ENCODE measurements at places on chromosomes 6 and 20. TPM values are rescaled to one million over a fixed set of nuclear protein-coding genes. Genes with fewer than 3 reads are reported as not detected.
A peak's percentile ranks its signal among the peaks of the same experiment; 100 is the strongest.

- H3K27me3 ChIP-seq = no peaks in the 10 kb centered on the region
- DNase-seq = no peak
- no peaks in the 10 kb centered on the region for H3K4me1 ChIP-seq
- H3K4me3 ChIP-seq = no peak overlapping the region
- no peaks in the 10 kb centered on the region for H3K36me3 ChIP-seq
Measured at GRCh38 chr6:12198851-12199250, 91.3 kb upstream of the EDN1 start.

- peaks cover 16% of the 10 kb centered on the region for H3K36me3 ChIP-seq
- DNase-seq = no peak
- no peak overlapping the region for H3K4me3 ChIP-seq
Measured at GRCh38 chr6:107879941-107880340, 55.8 kb upstream of the SCML4 start.

DNA sequence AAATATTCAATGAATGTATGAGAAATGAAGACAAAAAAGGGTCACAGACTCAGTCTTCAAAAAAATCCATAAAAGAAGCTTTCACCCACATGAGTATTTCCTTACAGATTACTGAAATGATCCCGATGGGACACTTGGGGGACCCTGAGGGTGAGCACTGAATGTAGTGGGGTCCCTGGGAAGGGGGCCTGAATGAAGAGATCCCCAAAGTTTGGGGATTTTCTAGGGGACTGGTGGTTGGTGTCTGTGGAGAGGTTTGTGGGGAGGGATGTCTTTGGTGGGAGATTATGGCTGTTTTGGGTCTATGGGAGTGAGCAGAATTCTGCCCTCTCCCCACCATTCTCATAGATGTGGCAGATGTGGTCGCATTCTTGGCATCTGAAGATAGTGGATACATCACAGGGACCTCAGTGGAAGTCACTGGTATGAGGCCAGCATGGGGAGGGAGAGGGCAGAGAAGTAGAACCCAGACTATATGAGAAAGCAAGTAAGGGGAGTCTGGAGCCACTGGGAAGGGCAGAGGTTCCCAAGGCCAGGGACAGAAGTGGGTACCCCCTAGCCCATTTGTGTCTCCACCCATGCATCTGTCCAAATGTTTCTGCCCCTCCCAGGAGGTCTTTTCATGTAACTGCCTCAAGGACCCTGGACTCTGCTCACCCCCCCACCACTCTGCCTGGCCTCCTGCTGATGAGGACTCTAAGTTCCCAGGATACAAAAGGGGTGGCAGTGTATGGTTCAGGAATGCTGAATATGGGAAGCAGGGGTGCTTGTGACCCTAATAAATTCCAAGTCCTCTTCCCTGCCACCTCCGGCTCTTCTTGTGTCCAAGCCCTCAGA, 1.8 kb downstream of the HSD17B8 start:
- DNase-seq = peak; percentile 47
- peaks cover 67% of the 10 kb centered on the region for H3K4me1 ChIP-seq
- peak overlapping the region; percentile 91 for H3K27ac ChIP-seq
- peak overlapping the region; percentile 85 for H3K4me3 ChIP-seq
- H3K27me3 ChIP-seq = no peaks in the 10 kb centered on the region

NRSN1 gene
- total RNA-seq = not detected

- DNase-seq = no peak
- peaks cover 20% of the 10 kb centered on the region for H3K36me3 ChIP-seq
- no peak overlapping the region for H3K27ac ChIP-seq
- H3K4me3 ChIP-seq = no peak overlapping the region
Measured at GRCh38 chr20:38547288-38548085, 33.5 kb upstream of the ADIG start.

LY86 gene
- 0.64 TPM for total RNA-seq

GRCh38 chr6:38760097-38760496, 45.0 kb downstream of the DNAH8 start:
- peaks cover 16% of the 10 kb centered on the region for H3K27me3 ChIP-seq
- peaks cover 6% of the 10 kb centered on the region for H3K4me1 ChIP-seq
- no peak for DNase-seq
- H3K4me3 ChIP-seq = no peak overlapping the region
- H3K27ac ChIP-seq = no peak overlapping the region
- H3K36me3 ChIP-seq = no peaks in the 10 kb centered on the region

- H3K4me3 ChIP-seq = no peak overlapping the region
- no peaks in the 10 kb centered on the region for H3K36me3 ChIP-seq
- no peaks in the 10 kb centered on the region for H3K4me1 ChIP-seq
- no peak for DNase-seq
- peaks cover 1% of the 10 kb centered on the region for H3K27me3 ChIP-seq
- H3K27ac ChIP-seq = no peak overlapping the region
Measured at GRCh38 chr6:36934901-36935300, 19.6 kb upstream of the PI16 start.

- no peaks in the 10 kb centered on the region for H3K36me3 ChIP-seq
- no peak overlapping the region for H3K4me3 ChIP-seq
- H3K4me1 ChIP-seq = peaks cover 6% of the 10 kb centered on the region
- no peak overlapping the region for H3K27ac ChIP-seq
Measured at GRCh38 chr6:32692019-32692418, 25.6 kb upstream of the HLA-DQB1 start.

GRCh38 chr6:111033628-111034289, 51.9 kb downstream of the RPF2 start:
- peaks cover 3% of the 10 kb centered on the region for H3K27me3 ChIP-seq
- no peaks in the 10 kb centered on the region for H3K36me3 ChIP-seq
- peaks cover 8% of the 10 kb centered on the region for H3K4me1 ChIP-seq

DNA sequence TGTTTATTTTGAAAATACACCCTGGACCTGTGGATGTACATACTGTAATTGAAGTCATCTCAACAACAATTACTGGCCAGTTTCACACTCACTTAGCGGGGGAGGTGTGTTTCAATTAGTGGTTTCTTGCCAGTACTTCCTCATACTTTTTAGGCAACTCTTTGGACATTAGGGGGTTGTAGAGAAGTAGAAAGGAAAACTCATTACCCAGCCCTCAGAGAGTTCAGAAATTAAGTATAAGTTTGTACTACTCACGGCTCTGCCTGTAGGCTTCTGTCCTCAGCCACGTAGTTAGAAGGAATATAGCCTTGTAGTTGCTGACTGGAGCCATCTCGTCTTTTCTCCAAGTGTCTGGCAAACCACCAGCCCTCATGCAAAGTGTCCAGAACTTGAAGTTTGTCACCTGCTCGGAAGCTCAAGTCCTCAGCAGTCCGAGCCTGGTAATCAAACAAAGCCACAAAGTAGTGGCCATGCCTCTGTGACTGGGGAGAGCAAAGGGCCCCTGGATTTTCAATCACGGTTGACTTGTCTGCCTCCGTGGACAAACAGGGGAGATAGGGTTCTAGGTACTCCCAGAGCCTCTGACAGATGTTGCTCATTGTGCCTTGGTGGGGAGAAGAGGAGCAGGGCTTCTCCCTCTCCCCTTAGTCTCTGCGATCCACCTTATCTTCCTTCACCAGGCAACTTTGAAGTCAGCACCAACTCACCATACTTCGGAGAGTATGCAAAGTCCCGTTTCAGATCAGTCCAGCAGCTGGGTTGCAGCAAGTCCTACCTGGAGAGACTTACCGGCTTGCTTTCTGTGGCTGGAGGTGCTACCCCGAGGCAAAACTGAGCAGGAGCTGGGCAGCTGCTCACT, 749 bp downstream of the FRK start:
- H3K4me3 ChIP-seq = no peak overlapping the region
- H3K27me3 ChIP-seq = peaks cover 7% of the 10 kb centered on the region
- H3K4me1 ChIP-seq = no peaks in the 10 kb centered on the region
- no peak for DNase-seq

- DNase-seq = no peak
- H3K27ac ChIP-seq = no peak overlapping the region
- H3K27me3 ChIP-seq = no peaks in the 10 kb centered on the region
- H3K4me1 ChIP-seq = no peaks in the 10 kb centered on the region
- no peak overlapping the region for H3K4me3 ChIP-seq
- peaks cover 16% of the 10 kb centered on the region for H3K36me3 ChIP-seq
Measured at GRCh38 chr6:1910621-1911407, 301.1 kb downstream of the FOXC1 start.

TNF gene
- 165 TPM for total RNA-seq

NMBR gene
- total RNA-seq = not detected

GRCh38 chr6:135424385-135424784, 73.2 kb downstream of the AHI1 start:
- peaks cover 4% of the 10 kb centered on the region for H3K4me1 ChIP-seq
- H3K27ac ChIP-seq = no peak overlapping the region
- no peaks in the 10 kb centered on the region for H3K27me3 ChIP-seq
- DNase-seq = no peak

PGK2 gene
- not detected for total RNA-seq

GRCh38 chr20:47914792-47915191, 129.5 kb upstream of the SULF2 start:
- no peak for DNase-seq
- H3K27ac ChIP-seq = no peak overlapping the region
- peaks cover 8% of the 10 kb centered on the region for H3K27me3 ChIP-seq

DNA sequence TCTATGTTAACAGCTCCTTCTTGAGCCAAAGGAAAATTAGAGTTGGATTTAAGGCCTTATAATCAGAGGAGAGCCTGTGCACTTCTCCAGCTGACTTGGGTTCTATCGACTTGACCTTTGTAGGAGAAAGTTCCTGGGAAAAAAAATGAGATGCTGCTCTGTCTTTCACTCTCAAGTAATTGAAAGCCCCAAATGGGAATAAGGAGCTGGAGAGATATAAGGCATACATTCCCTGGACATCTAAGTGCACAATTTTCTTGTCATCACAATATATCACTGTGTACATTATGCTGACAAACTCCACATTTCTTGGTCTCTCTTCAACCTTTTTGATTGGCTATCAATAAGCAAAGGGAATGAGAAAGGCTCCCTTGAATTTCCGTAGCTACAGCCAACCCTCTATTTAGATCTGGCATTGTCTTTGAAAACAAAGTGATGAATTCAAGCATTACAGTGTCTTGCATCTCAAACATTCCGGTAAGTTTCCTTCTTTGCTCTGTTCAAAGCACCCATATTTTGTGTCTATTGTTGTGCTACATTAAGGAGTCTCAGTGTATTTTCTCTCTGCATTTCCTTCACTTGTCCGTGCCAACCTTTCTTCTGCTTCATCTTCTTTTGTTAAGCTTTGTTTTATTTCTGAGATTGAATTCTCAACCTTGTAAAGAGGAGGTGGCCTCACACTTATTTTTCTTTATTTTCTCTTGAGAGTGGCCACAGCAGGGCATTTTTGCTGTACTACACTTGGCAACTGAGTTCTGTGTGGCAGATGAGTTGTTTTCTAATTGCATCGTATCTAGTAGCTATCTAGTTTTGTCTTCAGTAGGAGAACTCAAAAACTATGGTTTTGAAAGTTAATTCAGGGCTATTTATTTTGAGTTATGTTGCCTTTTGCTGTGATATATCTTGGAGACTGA, 450.3 kb upstream of the MAN1A1 start:
- no peak overlapping the region for H3K27ac ChIP-seq
- H3K4me1 ChIP-seq = no peaks in the 10 kb centered on the region
- no peaks in the 10 kb centered on the region for H3K36me3 ChIP-seq

DNA sequence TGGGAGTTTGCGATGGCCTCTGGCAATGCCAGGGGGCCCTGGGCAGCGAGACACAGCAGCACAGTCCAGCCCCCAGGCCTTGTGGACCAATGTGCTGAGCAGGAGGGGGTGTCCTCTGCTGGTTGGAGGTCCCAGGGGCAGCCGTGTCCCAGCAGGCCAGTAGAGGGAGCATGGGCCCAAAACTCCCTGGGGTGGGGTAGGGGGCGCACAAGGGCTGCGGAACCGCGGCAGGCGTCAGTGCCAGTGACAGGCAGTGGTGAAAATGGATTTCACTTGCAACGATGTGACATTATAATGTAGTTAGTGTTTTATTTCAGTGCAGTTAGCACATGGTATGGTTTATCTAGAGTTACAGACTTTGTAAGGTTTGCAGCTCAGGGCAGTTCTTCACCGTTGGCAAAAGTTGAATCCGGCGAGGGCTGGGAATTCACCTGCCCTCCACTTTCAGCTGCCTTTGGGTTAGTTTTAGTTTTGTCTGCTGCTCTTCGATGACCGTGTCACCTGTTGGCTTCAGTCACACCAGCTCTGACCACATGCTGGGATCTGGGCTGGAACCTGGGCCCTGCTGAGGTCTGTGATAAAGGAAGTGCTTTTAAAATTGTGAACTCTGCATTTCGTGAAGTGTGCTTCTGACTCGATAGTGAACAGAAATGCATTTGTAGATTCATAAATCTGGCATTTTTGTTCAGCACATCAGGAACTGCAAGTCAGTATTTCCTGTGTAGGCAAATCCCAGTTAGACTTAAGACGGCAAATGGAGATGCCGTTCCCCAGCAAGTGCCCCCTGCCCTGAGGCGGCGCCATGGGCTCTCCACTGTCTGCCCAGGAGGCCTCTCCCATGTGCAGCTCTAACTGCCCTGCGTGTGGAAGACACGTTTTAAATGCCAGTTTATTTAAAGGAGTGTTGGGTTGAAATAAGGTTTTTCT, 46.8 kb downstream of the PYGB start:
- peaks cover 5% of the 10 kb centered on the region for H3K36me3 ChIP-seq
- H3K27ac ChIP-seq = no peak overlapping the region
- H3K4me3 ChIP-seq = no peak overlapping the region

CPNE5 gene
- 1.8 TPM for total RNA-seq

DNA sequence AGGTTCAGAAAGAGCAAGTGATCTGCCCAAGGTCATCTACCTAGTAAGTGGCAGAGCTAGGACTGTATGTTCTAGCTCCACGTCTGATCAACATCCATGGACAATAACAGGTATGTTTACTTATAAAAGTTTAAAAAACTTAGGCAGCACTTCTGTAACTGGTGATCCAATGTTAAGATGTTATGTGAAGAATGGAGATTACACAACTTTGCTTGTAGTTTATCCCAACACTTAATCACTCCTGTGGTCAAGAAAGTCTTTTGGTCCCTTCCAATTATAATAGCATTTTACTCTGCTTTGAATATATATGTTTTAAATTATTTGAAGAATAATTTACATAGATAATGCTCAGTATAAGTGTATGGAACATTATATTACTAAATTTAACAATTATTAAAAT, 4.8 kb downstream of the FBXO30 start:
- no peak overlapping the region for H3K27ac ChIP-seq
- peaks cover 26% of the 10 kb centered on the region for H3K4me1 ChIP-seq
- peaks cover 16% of the 10 kb centered on the region for H3K36me3 ChIP-seq
- H3K4me3 ChIP-seq = no peak overlapping the region
- no peaks in the 10 kb centered on the region for H3K27me3 ChIP-seq

- H3K27me3 ChIP-seq = no peaks in the 10 kb centered on the region
- DNase-seq = no peak
- H3K27ac ChIP-seq = no peak overlapping the region
- peaks cover 25% of the 10 kb centered on the region for H3K36me3 ChIP-seq
- H3K4me1 ChIP-seq = no peaks in the 10 kb centered on the region
Measured at GRCh38 chr20:62671765-62672164, 29.5 kb downstream of the SLCO4A1 start.

Measured in activated CD4-positive, alpha-beta memory T cell treated with anti-CD3 and anti-CD28 coated beads for 36 hours (primary cell).